ENCODE measurements at places on chromosomes 12 and 14.
A peak's percentile ranks its signal among the peaks of the same experiment; 100 is the strongest.

DNA sequence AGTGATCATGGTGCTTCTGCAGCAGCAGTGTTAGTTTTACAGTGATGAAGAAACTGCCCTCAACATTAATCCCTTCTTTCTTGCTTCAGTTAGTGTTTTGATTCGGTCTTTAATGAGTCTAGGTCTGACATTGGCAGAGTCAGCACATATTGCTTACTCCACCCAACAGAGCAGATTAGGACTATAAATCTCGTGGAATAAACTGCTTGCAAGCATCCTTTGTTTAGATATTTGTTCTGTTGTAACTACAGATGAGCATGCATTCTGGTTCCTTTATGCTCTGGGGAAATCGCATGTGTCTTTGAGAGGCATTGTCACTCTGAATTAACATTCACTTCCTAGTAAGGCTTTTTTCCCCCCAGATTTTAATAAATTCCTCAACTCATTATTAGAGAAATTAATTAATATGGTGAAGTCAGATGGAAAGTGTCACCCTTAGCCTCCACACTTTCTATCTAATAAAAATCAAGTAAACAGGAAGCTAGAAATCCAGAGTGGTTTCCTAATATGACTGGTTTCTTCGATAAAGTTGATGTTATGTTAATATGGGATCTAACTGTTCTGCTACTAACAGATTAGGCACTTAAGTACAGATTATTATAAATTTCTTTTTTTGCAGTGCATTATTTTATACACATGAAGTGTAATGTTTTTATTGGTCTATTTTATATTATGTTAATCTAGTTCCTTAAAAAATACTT is 86.2 kb upstream of the SSTR1 start:
- DNase-seq = no peak

DNA sequence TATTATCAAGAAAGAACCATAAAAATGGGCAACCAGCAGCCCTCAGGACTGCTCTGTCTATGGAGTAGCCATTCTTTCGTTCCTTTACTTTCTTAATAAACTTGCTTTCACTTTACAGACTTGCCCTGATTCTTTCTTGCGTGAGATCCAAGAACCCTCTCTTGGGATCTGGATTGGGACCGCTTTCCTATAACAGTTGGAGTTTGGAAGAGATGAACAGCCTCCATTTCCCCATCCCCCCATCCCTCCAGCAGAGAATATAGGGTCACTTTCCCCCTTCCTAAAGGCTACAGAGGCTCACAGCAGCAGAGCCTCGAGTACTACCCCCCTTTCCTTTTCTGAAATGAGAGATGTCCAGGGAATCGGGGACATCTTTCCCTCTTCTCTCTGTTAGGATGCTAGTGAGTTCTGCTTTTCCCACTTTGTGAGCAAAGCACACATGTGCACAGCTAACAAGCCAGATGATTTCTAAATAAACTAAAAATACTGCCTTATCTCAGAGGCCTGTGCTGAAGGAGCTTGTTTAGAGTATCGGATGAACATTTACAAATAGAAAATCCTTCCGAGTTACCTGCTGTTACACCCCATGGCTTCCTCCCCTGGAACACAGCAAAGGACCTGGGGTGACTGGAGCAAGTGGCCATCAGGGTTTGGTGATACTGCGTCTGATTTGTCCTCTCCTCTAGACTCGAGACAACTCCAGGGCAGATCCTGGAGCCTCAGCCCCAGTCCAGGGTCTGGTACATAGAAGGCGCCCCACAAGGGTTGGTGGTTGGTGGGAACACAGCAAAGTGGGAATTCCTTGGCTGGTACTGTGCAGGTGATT is 144.2 kb downstream of the SLC38A6 start:
- DNase-seq = no peak

DNA sequence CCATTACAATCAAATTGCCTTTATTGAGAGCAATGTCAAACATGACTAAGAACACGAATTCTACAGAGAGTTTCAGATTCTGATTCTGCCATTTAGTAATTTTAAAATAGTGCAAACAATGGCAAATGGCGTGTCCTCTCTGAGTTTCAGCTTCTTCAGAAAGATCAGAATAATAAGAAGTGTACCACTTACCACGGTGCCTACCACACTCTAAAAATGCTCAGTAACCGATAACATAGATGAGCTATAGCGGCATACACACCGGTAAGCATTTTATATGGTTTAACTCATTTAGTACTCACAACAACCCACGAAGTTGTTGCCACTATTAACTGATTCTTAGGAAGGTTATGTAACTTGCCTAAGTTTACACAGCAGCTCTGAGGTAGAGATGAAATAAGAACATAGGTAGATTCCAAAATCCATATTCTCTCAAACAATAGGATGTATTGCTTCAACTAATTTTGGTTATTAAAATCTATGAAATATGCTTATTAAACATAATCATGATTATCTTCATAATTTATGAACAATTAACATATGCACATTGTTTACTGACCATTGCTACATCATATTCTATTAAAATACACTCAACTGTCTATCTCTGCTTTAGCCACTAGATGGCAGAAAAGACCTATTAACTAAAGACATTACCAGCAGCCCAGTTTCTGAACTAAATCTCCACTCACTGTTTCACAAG is 38.3 kb downstream of the SLC6A15 start:
- peak; percentile 10 for DNase-seq

DNA sequence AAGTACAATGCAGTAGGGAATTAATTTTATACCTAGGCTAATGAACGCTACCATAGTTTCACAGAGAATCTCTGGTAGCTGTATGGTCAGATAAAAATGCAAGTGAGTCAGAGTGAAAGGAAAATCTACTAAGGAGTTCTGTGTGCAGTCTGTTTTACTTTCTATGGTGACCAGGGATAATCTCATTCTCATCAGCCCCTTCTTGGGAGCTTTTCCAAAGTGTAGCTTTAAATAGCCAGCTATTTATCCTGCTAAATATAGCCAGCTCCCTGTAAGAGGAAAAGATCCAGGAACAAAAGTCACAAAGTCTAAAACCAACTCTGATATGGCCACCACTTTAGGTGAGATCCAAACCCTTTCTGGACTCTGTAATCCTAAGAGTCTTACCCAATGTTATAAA is 75.5 kb downstream of the TMEM116 start:
- no peak for DNase-seq

- DNase-seq = no peak
Measured at GRCh38 chr14:62158779-62159178, 396.6 kb downstream of the SNAPC1 start.

DNA sequence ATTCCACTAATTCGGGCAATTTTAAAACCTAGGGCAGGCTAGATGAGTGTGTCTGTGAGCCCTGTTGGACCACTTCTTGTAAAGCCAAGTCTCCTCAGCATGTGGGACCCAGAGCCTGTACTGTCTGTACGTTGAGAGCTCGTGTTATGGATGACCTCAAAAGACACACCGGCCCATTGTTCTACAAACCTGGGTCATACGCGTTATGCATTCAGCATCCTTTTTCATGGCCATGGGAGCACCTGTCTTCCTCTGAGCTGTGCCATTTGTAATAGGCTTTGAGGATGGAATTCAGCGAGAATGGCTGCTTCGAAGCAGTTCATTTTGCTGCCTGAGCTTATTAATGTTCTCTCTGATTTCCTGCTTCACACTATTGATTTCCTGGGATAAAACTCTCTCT is 15.0 kb downstream of the WSCD2 start:
- DNase-seq = no peak

GRCh38 chr14:32217301-32217700 is 14.2 kb upstream of the RNU6-8 start:
- DNase-seq = no peak

- no peak for DNase-seq
Measured at GRCh38 chr12:106255952-106256351, 8.1 kb upstream of the CKAP4 start.

GRCh38 chr14:89856871-89857345 is 97.6 kb downstream of the EFCAB11 start:
- no peak for DNase-seq

DNA sequence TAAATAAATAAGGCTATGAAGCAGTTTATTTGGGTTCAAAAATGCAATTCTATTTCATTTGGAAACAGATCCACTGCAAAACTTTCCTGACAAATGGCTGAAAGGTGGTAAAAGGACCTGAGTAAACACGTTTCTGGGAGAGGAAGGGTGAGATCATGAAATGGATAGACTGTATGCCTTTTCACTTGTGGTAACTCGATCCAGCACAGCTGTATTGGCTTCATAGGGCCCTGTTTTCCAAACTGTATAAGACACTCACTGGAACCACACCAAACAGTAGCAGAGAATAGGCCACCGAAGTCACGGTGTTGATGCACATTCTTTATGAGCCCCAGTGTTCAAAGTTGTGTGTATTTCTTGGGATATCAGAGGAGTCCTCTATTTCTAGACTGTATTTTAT is 325.2 kb upstream of the DIO2 start:
- DNase-seq = no peak

Measured in epithelial cell of proximal tubule (primary cell).